ENCODE measurements at places on chromosomes 7 and 10.

DNA sequence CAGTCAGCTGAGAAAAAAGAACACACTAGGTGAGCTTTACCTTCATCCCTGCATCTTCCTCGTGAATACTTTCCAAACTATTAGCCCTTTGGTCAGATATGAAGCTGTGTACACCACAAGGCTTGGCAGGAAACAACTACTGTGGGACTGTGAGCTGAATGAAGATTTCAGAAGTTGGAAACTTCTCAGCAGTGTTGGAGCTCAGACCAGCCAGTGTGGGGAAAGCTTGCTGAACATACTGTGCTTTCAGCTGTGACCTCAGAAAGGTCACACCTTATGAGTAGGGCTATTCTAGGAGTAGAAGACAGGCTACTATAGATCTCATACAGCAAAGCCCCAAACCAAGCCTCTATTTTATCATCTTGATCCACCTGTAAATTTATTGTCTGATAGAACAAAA is 123.6 kb downstream of the EXOC4 start:
- no peak for DNase-seq

GRCh38 chr7:2566348-2566889 is 7.6 kb downstream of the IQCE start:
- no peak for DNase-seq

DNA sequence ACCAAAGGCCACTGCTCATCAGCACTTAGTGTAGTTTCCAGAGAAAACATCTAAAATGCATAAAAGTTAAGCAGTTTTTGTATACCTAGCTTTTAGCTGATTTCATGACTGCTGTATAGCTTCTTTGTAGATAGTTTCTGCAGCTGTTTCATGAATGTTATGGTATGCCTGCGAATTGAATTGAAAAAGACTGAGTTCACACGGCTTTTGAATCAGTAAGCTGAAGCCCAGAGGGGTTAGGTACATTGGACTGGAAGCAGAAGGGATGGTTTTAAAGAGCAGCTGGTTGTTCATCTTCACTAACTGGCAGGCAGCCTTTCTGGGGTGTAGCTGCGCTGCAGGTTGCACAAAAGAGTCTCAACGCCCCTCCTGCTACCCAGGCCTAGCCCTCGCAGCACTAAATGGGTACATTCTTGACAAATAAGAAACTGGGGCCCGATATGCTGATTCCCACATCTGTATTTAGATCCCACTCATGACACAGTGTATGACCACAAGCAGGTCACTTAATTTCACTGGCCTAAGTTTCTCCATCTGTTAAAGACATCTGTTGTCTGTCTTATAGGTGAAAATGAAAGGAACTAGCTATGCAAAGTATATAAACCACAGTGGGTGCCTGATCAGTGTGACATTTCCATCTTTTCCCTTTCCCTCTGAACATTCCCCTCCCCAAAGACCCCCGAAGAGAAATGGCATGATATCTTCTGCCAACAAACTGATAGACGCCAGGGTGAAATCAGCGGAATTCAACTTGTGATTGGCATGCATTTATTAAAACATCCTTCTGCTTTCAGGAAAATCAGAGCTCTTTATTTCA is 85.9 kb upstream of the AGBL3 start:
- DNase-seq, result no peak

DNA sequence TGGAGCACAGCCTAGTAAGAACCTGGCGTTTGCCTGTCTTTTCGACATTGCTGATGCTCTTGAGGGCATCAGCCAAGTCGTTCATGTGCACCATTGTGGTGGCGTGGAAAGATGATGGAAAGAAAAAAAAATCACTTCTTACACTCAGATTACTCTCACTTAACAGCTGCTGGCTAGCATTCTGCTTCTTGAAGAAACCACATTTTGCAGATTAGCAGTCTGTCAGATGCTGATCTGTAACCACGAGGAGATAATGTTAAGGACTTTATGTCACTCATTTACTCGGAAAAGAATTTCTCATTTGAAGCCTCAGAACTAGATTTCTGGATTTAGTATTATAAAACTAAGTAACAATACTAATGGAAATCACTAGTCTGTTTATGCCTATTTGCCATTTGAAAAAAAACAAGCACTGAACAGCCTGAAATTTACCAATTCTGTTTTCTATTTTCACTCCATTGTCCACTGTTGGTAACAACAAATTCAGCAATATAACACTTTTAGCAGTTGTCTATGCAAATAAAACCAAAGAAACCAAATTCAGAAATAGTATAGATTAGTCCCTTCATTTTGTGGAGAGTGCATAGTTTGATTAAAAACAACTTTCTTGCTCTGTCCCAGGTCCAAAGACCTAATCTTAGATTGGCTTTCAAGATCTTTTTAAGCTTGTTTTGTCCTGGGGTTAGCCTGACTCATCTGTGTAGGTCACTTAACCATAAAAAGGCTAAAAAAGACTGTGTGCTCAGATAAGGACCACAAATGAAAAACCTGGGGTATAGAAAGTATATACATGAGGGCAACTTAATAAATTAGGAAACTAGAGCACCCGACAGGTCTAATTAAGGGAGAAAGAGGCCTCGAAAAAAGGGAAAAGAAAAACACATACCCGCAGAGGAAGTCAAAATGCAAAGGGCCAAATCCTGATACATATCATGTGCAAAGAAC is 67.5 kb downstream of the NT5C2 start:
- DNase-seq, result no peak

DNA sequence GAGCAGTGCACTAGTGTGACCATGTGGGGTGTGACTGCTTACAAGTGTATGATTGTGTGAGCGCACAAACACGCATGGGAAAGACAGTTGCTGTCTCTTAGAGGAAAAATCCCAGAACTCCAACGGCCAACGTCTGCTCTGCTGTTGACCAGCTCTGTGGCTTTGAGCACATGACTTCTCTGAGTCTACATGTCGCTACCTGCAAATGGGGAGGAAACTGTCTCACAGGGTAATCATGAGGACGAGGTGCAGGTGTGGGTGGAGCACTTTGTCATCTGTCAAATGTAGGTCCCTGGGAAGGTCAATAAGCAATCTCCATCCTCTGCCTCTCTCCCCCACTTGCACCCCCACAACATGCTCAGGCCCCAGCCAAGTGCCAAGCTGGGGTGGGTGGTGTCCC is 31.2 kb upstream of the TLX1 start:
- DNase-seq, result no peak

GRCh38 chr10:73647211-73647874 is 6.1 kb upstream of the MYOZ1 start:
- DNase-seq, result peak; percentile 96

DNA sequence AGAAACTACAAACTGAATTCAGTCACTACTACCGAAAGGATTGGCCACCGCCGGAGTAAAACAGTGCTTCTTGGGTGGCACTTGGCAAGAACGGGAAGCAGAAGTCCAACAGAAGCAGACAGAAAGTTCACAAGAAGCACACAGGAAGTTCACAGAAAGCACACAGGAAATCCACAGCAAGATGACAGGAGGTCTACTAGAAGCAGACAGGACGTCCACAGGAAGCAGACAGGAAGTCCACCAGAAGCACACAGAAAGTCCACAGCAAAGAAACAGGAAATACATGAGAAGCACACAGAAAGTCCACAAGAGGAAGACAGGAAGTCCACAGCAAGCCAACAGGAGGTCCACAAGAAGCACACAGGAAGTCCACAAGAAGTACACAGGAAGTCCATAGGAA is 399.2 kb upstream of the AUTS2 start:
- no peak for DNase-seq

DNA sequence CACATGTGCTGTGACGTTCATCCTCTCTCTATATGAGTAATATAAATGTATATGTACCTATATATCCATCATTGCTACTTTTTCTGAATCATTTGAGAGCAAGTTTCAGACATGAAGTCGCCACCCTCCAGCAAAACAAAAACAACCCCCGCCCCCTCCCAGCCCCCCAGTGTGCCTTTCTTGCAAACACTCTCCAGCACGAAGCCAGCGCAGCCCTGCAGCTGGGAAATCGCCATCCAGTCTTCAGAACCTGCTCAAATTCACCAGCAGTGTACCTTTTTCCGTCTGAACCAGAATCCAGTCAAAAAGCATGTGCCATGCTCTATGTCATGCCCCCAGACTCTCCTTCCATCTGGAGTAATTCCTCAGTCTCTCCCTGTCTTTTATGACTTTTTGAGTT is 135.8 kb downstream of the TACC2 start:
- DNase-seq, result no peak

GRCh38 chr7:129317450-129317849 is 92.6 kb downstream of the AHCYL2 start:
- DNase-seq, result no peak

GRCh38 chr10:77602231-77602912 is 35.2 kb downstream of the KCNMA1 start:
- DNase-seq, result no peak

GRCh38 chr10:16904049-16904448 is 86.8 kb upstream of the RSU1 start:
- DNase-seq, result no peak

- DNase-seq, result no peak
Measured at GRCh38 chr10:48187713-48188485, 86.6 kb downstream of the FRMPD2 start.
